Cardiac septum (tissue), 1 donor: ENCODE measurements at places on chromosomes 16 and 17.

GRCh38 chr17:8362651-8363332, 13.7 kb downstream of the KRABD2 start:
- DNase-seq = no peak

DNA sequence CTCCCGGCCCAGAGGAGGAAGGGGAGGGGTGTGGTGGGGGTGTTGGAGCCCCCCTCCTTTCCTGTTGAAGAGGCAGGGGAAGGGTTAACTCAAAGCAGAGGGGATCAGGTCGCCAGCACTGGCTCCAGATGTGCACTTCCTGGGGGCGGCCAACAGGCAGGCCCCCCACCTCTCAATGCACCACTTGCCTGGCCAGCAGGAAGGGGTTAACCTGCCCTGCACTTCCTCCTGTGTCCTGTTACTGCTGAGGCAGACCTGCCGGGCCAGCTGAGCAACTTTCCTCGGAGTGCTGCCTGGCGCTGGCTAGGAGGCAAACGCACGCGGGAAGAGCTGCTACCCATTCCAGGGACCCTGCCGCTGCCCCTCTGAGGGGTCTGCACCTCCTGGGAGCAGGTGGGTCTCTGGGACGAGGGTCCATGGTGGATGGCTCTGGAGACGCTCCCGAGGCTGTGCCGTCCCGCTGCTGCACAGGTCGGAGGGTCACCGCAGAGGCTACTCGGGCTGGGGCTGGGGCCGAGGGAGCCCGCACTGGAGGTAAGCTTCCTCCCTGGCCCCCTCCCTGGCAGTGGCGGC, at the start of gene EPN3:
Gene EPN3, plus strand, starts transcription at position 284 of the 573 bp plus-strand sequence. CDS start 3,822 bp downstream, outside the sequence.
- DNase-seq = no peak

DNA sequence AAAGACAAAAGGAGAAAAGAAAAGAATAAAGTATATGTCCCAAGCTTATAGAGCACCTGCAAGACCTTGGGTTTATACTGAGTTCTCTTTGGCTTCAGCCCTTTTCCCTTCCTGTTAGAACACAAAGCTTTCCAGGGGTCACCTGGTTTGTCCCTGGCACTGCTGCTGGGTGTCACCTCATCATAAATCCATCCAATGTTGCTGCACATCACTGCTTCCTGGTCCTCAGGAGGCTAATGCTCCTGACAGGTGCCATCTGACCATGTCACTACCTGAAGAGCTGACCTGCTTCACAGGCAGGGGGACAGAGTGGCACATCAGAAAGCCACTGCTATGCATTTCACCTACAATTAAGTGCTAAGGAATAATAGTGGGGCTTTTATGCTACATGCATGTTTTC, 164.6 kb upstream of the ELAC2 start:
- no peak for DNase-seq

GRCh38 chr16:88449267-88449561, 3.9 kb upstream of the ZFPM1 start:
- no peak for DNase-seq

GRCh38 chr16:4465977-4466779, 8.2 kb downstream of the NMRAL1 start:
- peak; percentile 85 for DNase-seq

- DNase-seq = no peak
Measured at GRCh38 chr17:77419547-77420094, 278.9 kb downstream of the SEC14L1 start.

DNA sequence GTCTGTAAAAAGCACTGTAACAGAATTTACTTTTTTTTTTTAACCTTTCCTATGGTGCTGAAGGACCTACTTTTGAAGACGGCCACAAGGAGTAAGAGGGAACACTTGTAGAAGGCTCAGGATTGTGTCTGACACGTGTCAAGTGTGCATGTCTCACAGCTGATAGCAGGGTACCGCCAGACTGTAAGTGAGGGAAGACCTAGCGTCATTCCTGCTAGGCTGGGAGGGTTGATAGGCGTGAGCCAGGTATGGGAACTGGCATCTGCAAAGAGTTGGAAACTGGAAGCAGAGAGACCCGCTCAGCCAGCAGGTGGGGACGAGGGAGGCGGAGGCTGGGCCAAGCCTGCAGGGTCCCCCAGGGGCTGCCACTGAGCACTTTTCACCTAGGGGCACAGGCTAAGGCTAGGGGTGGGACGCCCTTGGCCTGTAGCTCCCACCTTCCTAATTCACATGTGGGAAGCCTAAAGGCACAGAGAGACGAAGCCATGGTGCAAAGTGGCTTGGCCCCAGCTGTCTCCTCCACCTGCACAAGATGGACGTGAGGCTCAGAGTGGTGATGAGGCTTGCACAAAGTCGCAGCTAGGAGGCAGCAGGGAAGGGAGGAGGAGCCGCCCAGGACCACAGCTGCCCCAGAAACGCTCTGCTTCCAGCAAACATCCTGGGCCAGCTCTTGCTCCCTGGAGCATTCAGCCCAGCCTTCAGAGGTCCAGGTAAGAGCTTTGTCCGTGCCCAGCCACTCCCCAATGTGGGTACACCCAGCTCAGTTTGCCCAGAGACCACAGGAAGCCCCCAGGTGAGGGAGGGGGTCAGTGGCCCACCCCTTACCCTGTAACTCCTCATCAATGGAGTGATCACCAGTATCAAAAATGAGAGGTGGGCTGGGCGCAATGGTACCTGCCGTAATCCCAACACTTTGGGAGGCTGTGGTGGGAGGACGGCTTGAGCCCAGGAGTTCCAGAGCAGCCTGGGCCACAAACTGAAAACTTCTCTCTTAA, 18.9 kb downstream of the VASN start:
- DNase-seq = no peak

DNA sequence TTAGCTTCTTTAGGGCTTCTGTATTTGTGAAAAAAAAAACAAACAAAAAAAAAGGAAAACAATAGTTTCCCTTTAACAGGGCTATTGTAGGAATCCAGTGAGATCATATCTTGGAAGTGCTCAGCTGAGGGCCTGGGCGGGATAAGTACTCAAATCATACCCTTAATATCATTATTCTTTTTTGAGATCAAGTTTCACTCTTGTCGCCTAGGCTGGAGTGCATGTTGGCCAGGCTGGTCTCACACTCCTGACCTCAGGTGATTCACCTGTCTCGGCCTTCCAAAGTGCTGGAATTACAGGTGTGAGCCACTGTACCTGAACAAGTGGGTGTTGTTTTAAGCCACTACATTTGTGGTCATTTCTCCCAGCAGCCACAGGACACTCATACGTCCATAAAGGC, 87.0 kb downstream of the CDH13 start:
- DNase-seq = no peak

GRCh38 chr16:88502776-88503280, 49.7 kb downstream of the ZFPM1 start:
- no peak for DNase-seq

GRCh38 chr16:69311533-69312387, 610 bp downstream of the VPS4A start:
- DNase-seq = peak; percentile 74

DNA sequence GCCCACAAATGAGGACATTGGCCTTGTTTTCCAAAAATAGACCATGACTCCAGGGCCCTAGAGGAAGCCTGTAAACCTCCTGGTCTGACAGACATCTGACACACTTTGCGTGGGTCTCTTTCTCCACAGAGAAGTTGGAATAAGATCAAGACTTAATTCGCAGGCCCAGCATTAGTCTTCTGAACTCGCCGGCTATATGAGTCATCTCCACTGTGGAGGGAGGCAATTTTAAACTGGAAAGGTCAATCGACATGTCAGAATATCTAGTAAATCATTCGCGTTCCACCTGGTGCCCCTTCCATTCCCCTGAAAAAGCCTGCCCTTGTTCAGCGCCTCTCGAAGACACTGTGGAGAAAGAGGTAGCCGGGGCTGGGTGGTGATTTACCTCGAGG, 140.1 kb downstream of the CLEC16A start:
- no peak for DNase-seq

DNA sequence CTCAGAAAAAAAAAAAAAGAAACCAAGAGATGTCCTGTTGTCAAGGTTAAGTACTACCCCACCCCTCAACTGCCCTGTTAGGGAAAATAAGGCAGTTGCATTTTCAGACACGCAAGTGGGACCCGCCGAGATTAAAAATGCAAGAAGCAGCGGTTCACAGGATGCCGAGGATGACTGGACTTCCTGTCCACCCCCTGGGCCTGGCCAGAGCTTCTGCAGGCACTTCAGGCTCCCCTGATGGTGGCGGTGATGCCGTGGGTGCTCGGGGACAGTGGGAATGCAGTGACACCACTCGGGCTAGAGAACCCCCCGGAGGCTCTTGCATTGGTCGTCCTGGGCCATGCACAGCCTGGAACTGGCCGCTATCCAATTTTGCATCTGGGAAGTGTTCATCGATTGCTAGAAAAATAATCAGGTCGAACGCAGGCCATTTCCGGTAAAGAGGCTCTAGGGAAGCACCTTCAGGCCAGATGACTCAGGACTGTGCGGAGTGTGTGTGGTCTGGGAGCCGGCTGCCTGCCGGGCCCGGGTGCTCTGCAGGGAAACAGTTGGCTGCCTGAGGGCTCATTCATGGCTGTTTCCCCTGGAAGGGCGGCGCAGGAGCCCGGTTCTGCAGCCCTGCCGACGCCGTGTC, 13.4 kb upstream of the CRISPLD2 start:
- DNase-seq = peak; percentile 88

DNA sequence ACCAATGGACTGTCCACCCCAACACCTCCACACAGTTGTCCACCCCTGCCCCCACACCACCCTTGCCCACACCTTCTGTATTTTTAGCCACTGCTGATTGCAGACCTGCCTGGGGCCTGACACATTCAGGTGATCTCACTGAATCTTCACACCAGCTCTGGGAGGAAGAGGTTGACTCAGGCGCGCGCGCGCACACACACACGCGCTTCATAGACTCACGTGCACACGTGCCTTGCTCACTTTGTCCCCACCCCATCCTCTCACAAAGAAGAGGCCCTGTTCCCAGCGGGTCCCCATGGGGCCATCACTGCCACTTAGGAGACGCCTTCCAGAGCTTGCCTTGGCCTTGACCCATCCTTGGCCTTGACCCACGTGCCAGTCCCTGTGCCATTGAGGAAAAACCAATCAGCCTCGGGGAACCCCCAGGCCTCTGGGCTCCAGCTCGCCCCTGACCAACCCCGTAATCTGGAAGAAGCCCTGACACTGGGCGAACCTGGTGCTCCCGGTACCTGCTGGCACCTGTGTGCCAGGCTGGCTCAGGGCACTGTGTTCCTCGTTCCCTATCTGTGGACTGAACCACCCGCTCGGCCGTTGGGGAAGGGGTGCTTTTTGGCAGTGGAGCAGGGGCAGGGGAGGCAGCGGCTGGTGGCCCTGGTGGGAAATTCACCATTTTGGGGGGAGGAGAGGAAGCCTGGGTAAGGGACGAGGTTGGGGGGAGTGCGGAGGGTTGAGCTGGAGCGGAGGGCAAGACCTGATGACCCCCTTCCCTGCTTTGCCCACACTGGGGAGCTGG, 3.2 kb downstream of the NLGN2 start:
- no peak for DNase-seq

DNA sequence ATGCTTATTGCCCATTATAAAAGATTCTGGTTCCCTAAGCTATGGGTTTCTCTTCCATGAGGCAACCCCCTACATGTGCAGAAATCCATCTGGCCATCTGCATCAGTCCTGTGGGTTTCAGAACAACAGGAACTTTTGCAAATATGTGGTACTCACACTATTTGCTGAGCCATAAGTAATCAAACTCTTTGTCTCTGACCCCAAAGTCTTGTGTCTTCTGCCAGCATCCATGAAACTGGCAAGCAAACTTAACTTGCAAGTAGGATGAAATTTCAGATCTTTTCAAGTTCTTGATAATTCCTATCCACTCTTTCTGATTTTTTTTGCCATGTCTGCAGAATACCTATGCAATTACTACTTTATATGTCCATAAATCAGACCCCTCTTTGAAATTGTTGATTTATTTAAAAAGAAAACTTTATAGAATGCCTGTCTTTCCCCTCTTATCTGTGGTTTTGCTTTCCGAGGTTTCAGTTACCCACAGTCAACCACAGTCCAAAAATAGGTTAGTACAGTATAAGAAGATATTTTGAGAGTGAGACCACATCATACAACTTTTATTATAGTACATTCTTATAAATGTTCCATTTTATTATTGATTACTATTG, 158.4 kb upstream of the IRX3 start:
- no peak for DNase-seq

GRCh38 chr17:41523787-41524186, 4.3 kb downstream of the KRT19 start:
- DNase-seq = no peak

DNA sequence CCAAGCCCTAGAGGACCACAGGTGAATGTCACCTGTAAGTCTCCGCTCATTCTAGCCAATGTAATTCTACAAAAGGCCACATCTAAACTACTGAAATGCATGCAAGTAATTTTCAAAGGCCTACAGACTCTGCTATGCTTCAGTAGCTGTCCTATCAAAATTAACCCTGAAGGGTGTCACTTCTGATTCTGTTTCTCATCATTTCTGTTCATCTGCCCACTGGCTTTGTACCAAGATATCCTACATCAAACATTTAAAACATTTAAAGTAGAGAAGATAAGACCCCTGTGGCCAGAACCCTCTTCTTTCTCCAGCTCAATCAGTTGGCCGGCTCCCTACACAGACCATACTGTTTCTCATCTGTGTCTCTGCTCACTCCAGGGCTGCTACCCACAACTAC, 21.5 kb downstream of the PHF12 start:
- no peak for DNase-seq

- DNase-seq = no peak
Measured at GRCh38 chr16:12330946-12331345, 354.4 kb downstream of the SNX29 start.

DNA sequence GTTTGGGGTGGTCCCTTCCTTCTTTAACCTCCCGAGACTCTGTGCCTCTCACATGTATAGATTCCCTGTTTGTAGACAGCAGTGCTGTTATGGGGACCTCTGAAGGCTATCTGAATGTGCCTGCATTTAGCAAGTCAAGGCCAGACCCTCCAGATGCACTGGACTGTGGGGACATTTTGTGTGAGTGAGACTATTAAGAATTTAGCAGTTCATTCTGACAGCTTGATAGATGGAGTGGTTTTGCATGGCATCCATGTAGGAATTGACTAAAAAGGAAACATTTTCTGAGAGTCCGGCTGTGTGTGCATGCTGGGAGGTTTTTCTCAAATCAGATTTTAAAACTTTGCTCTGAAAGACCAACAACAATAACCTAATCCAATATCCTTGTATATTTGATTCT, 226.3 kb downstream of the MSI2 start:
- DNase-seq = no peak

- no peak for DNase-seq
Measured at GRCh38 chr16:35352431-35352830, 1893.0 kb downstream of the TP53TG3F start.

DNA sequence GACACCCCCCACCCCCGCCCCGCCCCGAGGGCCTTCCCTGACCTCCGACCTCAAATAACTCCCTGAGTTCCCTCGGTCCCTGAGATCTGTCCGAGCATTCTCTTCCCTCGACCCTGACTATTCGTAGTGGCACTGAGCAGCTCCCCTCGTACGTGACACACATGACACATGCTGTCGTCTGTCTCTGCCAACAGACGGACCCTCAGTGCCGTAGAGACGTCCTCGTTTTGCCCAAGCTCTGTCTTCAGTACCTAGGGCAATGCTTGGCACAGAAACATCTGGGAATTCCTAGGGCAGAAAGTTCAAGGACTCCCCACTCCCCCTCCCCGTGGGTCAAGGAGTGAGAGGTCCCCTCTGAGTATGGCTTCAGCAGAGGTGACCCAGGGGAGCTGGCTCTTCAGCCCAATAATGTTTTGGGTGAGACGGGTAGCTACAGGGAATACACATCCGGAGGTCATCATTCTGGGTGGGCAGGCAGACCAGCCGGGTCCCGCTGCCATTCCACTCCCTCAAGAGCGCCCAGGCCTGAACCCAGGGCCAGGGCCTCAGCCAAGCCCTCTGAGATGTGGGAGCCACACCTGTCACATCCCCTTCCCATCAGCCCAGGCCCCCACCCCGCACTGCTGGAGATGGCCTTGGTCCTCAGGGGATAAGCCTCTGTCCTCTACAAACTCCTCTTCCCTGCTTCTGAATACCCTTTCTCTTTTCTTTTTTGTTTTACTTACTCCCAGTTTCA, 671 bp upstream of the FADS6 start:
- DNase-seq = no peak
